Anterior cingulate cortex (tissue), 58 donors: ENCODE measurements at places on chromosomes 12 and 14.

- DNase-seq: no peak
Measured at GRCh38 chr12:100101000-100101399, 41.7 kb downstream of the BLTP3B start.

GRCh38 chr14:36223558-36223957 is 47.0 kb upstream of the PTCSC3 start:
- DNase-seq: no peak

DNA sequence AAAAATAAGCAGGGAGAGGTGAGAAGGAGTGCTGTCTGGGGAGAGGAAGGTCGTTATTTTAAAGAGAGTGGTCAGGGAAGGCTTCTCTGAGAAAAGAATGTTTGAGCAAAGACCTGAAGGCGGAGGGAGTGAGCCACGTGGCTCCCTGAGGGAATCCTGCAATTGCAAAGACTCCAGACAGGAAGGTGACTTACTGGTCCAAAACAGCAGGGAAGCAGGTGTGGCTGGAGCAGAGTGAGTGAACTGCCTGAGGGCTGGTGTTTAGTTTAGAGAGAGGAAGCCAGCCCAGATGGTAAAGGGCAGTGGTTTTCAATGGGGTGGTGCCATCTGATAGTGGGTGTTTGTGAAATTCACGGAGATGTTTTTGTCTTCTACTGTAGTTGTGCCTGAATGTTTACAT is 58.8 kb upstream of the LTA4H start:
- no peak for DNase-seq

- peak; percentile 68 for DNase-seq
Measured at GRCh38 chr12:53696285-53696654, 20.4 kb upstream of the ATP5MC2 start.

GRCh38 chr12:119044094-119044493 is 62.8 kb downstream of the SRRM4 start:
- DNase-seq: no peak

DNA sequence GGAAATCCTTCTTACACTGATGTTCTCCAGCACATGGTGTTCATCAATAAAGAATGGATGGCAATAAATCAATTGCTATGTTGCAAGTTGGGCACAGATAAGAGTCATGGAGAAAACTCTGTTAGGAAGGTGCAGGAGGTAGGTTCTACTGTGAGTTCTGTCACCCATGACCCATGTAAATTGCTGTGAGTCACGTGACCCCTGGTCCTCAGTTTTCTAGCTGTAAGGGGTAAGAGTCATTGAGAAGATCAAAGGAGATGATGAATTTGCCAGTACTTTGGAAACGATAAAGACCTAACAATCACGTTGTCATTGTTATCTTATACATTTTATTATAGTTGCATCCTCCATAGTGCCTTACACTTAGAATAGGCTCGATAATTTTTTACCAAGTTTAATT is 235.2 kb upstream of the ARID2 start:
- DNase-seq: no peak

GRCh38 chr12:66668311-66668710 is 10.6 kb downstream of the GRIP1 start:
- no peak for DNase-seq

DNA sequence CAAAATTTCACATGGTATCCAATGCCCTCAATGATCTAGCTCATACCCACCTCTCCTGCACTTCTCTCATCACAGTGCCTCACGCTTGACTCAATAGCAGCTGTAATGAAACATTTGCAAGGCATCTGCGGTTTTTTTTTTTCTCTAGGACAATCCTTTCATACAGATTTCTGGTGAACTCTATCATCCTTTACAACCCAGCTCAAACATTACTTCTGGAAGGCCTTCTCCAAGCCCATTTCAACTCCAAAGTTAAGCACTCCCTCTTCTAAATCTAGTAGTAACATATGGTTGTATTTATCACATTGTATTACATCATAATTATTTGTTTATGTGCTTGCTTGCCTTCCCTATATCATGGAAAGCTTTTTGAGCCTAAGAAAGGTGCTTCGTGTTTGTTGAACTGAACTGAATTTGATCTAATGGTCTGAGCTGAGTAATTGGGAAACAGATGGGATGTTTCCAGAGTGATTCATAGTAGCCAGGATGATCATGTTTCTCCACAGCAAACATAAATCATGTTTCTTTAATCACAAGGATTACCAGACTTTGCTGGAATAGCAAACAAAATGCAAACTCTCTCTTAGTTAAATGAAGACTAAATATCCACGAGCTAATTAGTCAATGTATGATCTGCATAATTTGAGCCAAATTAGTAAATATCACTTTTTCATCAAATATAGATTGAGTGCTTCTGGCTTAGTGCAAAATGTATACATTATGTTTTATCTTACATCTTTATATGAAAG is 14.3 kb downstream of the CFL2 start:
- DNase-seq: no peak

GRCh38 chr12:15800278-15800677 is 11.1 kb upstream of the EPS8 start:
- DNase-seq: no peak

DNA sequence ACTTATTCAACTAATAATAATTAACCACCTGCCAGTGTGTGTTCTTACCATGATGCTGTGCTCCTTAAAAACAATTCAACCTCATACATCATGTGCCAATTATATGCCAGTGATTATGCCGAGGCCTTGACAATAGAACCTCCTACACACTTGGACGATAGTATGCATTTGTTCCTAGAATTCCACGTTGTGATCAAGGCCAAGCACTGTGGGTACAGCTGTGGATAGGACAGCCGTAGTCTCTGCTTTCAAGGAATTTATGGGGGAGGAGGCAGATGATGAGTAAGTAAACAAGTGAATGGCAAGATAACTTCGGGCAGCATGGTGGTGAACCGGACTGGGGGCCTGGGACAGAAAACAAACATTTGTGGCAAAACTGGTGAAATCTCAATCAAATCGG is 18.0 kb upstream of the MYO1H start:
- no peak for DNase-seq
